NCI-H510A (cell line): ENCODE measurements at places on chromosomes 6 and 20.

DNA sequence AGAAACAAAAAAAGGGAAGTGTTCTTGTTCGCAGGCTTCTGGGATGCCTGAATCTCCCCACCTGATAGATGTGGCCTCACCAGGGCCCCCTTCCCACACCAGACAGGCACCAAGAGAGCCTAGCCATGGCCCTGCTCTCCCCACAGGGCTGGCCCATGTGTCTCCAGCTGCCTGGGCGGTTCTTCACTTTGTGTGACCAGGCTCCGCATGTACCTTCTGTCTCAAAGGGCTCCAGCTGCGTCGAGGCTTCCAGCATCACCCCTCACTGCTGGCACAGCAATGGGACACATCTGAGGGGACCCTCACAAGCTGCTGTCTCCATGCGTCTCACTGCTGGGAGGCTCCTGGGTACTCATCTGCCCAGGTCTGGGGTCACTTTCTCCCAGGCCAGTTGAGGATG is 362.9 kb downstream of the ZFAND3 start:
- DNase-seq = no peak

DNA sequence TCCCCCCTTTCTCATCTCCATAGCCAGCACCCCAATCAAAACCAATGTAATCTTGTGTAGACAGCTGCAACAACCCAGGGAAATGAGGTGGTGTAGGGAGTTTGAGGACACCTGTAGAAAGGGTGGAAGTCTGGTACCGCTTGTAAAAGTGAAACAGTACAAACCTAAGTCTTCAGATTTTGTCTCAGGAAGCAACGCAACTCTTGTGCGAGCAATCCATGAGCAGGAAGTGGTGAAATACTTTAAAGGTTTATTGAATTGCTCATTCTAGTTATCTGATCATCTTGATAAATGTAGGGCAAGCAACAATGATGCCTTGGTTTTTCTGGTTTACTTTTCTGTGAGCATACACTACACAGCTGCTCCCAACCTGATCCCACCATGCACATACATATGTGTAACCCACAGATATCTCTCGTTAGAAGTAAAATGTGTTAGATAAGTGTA is 71.1 kb upstream of the THEMIS start:
- no peak for DNase-seq

- DNase-seq = no peak
Measured at GRCh38 chr6:151501511-151502136, 7.8 kb downstream of the CCDC170 start.

GRCh38 chr20:6699921-6700562 is 67.4 kb upstream of the BMP2 start:
- no peak for DNase-seq

DNA sequence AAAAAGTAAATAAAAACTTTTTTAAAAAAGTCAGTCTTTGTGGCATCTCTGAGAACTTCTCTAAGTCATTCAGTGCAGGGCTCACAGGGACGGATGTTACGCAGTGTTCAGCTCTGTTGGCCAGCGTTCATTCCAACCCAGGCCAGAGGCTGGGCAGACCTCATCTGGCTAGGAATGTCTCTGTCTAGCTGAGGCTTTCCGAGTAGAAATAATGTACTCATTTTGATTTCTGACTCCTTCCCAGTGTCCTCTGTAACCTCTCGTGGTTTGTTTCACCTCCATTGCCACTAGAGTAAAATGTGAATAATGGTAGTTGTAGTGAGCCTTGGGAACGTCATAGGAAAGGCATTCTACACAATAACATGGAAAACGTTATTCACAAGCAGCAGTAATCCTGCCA is 135.1 kb downstream of the TMEM242 start:
- DNase-seq = no peak

DNA sequence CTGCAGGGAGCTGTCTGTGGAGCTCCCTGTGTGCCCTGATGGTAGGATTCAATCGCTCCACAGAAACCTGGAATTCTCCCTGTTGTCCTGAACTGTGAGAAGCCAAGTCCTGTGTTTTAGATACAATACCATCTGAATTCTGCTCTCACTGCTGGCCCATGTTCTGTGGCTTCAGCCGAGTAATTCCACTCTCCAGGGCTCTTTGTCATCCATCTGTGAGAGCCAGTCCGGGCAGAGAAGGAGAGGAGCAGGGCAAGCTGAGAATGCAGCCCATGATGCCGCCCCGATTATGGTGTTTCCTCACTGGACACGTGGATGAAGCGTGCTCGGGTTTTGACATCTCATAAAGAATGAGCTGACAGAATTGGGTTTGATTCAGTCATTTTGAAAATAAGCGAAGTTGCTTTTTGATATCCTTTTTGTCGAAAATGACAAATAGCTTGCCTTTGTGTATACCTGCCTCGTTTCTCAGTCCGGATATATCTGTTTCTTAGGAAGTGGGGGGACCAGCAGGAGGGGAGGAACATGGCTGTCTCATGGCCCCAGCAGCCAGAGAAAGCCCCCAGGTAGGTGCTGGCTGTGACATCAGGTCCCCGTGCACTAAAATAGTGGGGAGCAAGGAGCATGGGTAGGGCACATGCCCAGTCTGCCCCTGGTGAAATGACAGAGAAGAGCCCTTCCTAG is 8.2 kb upstream of the CD93 start:
- DNase-seq = no peak

DNA sequence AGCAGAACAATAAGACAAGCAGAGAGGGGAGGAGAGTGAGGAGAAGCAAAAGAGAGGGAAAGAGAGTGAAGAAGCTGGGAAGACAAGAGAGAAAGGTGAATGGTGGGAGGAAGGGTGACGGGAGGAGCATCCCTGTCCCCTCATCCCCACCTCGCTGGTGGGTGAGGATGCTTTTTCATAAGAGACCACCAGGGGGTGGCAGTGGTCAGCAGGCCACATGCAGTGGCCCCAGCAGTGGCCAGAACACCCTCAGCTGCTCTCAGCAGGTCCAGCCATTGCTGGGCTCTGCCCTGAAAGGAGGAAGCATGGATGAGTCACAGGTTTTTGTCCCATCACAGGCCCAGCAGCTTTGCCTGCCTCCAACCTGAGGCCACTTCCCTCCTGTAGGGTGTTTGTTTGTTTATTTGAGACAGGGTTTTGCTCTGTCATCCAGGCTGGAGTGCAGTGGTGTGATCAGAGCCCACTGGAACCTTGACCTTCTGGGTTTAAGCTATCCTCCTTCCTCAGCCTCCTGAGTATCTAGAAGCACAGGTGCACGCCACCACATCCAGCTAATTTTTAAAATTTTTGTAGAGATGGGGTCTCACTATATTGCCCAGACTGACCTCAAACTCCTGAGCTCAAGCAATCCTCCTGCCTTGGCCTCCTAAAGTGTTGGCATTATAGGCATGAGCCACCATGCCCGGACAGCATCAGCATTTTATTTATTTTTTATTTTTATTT is 24.0 kb downstream of the FGD2 start:
- peak; percentile 31 for DNase-seq

- DNase-seq = no peak
Measured at GRCh38 chr20:59300333-59301081, at the start of gene EDN3. Gene EDN3 (plus strand): TSS chr20:59300611. CDS start chr20:59300813, 202 bp downstream.

- DNase-seq = no peak
Measured at GRCh38 chr6:132272776-132273175, 128.5 kb downstream of the MOXD1 start.

DNA sequence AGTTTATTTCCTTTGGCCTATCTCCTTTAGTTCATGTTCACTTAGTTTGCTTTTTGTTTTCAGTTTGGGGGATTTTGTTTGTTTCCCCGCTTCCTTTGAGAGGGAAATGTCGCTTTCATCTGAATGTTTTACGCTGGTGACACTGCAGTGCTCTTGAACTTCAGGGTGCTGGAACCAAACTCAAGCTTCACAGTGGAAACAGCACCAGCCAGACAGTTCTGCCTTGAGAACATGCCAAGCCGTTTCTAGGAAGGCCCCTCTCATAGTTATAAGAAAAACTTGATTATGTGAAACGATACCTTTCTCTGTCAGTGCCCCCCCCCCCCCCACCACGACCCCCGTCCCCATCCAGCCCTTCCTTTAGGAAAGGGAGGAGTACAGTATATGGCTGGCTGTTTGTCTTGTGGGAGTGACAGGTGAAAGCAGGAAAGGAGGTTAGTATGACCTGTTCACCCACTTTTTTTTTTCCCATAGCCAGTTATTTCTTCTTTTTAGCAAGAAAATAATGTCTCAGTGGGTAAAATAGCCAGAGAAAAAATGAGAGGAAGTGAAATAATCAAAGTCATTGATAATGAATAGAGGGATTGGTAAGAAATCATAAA is 130.1 kb downstream of the LRRC1 start:
- DNase-seq = peak; percentile 28

GRCh38 chr6:112927641-112928320 is 580.7 kb downstream of the RFPL4B start:
- no peak for DNase-seq

GRCh38 chr20:62858058-62858830 is 3.4 kb downstream of the TCFL5 start:
- DNase-seq = no peak

- no peak for DNase-seq
Measured at GRCh38 chr20:63536997-63537524, at the start of gene PTK6. Gene PTK6 (minus strand): TSS chr20:63537376. CDS start chr20:63537314, 62 bp downstream.

GRCh38 chr20:1086277-1087213 is 31.9 kb upstream of the PSMF1 start:
- DNase-seq = no peak

GRCh38 chr6:116472706-116473105 is 11.5 kb downstream of the CALHM6 start:
- no peak for DNase-seq

DNA sequence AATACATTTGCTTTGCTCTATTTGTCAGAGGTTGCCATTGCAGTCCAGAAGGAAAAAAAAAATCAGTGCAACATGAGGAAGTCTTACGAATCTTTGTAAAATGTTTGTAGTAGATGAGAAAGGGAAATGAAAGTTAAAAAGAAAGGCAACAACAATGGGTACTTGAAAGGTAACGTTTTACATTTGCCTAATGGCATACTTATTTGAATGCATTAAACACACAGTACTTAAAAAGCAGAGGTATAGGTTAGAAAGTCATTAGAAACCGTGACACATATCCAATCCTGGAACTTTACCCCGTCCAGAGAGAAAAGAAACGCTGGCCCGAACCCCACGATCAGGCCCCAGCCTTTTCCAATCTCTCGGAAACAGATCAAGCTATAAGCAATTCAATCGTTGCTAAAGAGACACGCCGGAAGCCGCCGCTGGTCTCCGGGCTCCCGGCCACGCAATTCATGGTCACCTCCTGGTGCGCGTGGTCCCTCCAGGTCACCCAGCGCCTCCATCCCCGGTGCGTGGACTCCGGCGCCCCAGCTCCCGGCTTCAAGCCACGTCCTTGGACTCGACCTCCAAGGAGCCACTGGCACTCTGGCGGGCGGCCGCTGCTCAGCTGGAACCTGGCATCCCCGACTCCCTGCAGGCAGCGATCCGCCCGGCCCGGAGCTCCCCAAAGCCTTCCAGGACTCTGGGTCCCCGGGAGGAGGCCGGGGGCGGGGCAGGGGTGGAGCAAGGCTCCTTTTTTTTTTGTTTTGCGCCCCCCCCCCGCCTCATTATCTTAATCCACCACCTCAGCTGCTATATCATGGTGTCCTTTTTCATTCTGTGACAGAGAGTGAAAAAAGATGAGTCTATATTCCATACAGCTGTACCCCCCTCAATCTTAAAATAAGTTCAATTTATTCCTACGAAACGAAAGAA is at the start of gene SLC18B1:
Gene SLC18B1, minus strand, starts transcription at position 687 of the 918 bp plus-strand sequence. Its CDS starts 181 bp downstream, at position 506.
- DNase-seq = no peak

DNA sequence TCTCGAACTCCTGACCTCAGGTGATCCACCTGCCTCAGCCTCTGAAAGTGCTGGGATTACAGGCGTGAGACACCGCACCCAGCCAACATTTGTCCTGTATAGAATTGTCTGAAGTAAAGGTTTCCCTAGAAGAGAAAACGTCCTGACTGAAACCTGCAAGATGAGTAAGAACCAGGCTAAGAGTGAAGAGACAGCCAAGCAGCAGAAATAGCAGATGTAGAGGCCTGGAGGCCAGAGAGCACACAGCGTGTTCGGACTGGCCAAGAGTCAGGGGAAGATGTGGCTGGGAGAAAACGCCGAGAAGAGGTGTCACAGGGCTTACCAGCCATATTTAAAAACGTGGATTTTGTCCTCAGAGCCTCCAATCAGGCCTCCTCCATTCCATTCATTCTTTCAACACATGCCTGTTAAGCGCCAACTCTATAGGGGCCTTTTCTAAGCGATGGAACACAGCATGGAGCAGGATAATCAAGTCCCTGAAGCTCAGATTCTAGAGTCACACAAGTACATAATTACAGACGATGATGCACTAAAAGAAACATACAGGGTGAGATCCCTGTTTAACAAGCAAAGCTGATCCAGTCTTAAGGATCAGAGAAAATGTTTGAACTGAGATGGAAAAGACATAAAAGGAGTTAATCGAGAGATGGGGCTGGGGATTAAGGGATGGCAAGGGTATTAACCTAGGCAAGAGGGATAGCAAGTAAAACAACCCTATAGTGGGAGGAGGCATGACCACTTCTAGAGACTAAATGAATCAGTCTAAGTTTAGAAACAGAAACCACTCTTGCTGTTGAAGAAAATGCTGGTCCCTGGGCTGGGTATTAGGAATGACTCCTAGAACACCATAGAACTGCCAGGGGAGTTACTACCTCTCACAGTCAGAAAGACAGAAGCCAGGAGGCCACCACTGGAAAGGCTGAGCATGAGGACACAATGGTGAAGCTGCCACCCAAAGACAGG is 4.8 kb downstream of the ZCCHC3 start:
- no peak for DNase-seq

GRCh38 chr6:108434222-108434621 is 126.5 kb upstream of the FOXO3 start:
- no peak for DNase-seq

- no peak for DNase-seq
Measured at GRCh38 chr6:69180361-69181067, 545.4 kb downstream of the ADGRB3 start.

DNA sequence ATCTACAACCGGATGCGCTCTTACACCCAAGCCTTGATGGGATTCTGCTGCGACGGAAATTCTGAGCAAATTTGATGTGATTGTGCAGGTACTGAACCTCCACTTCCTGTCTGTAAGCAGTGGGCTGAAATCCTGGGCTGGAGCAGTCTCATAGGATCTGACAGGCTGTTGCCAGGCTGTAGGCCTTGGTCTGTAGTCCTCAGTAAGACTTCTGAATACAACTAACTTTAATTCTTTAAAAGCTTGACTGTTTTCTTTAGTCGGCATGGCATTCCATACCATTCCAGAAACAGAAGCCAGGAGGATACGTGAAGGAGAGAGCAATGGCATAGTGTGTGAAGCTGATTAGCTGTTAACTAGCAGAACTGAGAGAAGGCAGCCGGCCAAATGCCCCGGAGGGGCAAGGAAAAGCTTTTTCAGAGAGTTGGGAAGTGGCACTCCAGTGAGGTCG is 68.3 kb downstream of the ADTRP start:
- no peak for DNase-seq

GRCh38 chr20:51747182-51747911 is 20.8 kb downstream of the ATP9A start:
- DNase-seq = no peak

DNA sequence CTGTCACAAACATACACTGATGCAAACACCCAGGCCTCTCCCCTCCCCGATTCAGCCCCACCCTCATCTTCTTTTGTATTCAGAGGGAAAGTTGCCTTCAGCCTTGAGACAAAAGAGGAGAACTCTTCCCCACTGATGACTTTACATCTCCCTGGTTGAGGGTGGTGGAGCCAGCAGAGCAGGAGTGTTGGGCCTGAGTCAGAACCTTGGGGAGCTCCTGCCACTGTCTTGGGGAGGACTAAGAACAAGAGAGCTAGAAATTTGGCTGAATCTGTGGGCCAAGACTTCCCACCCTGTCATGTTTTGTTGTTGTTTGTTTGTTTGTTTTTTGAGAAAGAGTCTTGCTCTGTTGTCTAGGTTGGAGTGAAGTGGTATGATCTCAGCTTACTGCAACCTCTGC is 89.1 kb downstream of the MDGA1 start:
- no peak for DNase-seq
